ENCODE measurements at places on chromosomes 7 and 10.

DNA sequence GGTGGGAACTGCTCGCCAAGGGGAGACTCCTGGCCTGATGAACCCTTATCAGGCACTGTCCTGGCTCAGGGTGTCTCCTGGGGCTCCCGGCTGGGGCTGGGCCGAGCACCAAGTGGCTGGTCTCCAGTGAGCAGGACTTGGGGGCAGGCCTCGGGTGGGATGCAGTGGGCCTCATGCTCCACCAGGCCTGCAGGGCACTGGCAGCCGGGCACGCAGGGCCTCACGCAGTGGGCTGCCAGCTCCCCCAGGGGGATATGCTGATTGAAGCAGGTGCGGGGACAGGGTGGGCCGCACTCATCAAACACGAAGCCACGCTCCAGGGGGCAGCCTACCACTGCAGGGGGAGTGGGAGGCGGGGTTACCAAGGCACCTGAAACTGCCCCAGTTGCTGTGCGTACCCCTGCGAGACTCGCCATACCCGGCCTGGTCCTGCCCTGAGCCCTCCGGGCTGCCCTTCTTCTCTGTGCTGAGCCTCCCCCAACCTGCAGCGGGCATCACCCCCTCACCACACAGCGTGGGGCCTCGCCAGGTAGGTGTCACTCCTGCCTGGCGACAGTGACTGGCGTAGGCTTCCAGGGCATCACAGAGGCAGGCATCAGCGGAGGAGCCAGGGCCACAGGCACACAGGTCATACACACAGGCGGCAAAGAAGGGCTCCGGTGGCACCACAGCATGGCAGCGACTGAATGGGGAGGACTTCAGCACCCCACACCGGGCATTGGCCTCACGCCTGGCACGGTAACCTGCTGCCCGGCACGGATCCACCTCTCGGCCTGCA, 14.5 kb downstream of the ATP6V1F start:
- DNase-seq: no peak

DNA sequence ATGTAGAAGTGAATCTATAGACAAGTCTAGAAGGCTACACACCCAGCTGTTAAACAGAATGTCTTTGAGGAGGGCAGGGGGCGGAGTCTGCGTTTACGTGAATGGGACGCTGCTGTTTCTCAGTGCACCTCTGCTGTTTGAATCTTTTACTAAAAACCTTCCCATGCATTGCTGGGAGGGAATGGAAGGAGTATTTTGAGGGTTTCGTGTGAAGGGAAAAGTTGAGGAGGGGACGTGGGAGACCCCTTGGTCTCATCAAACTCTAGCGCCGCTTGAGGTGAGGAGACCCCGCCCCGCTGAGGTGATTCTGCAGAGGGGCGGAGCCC, 492 bp upstream of the VCL start:
- peak; percentile 51 for DNase-seq

- no peak for DNase-seq
Observed at GRCh38 chr10:91598211-91598977, 34.5 kb downstream of the PPP1R3C start.

DNA sequence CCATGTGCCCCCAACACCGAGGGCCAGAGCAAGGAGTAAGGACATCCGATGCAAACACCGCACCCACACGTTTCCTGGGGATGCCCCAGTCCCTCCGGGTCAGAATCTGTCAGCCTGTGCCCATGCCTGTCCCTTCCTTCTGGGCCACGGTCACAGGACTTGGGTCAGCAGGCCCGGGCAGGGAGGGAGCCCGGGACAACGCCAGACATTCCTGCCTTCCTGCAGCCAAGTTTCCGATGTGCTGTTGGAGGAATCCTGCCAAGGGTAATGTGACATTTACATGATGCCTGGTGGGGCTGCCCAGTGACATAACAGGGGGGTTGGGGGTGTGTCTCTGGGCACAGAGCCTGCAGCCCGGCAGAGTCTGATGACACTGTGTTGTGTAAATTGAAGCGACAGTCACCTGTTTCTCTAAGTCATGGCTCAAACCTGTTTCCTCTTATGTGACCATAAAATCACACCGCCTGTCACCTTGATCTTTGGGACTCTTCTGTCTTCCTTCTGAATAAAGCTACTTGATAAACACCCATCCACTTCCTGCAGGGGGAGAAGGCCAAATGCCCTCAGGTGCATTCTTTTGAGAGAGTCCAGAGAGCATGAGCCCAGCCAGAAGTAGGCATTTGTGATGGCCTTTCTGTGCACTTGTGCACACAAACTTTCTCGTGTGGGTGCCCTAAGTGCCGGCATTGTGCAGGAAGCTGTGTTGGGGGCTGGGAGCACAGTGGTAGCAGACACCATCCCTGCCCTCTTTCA, 175.3 kb upstream of the RHEB start:
- no peak for DNase-seq

GRCh38 chr7:42494199-42494710, 257.2 kb upstream of the GLI3 start:
- DNase-seq: no peak

DNA sequence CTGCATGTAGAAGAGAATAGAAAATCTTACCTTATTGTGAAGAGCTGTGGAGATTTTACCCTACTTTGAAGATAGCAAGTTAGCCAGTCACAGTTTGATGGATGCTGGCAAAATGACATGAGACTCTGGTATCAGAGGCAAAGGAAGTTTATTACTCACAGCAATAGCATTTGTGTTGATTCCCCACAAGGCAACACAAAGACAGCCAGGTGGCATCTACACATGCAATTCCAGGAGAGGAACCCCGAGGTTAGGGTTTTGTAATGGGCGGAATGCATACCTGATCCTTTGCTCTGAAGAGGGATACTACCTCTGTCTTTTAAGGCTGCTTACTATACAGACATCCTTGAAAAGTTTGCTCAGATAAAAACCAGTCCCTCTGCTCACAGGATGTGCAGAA, 59.5 kb downstream of the AHR start:
- DNase-seq: no peak

All from activated CD4-positive, CD25-positive, alpha-beta regulatory T cell (primary cell).